Activated CD4-positive, alpha-beta T cell treated with anti-CD3 and anti-CD28 coated beads for 48 hours (primary cell): ENCODE measurements at places on chromosomes 3 and 15.

GRCh38 chr3:117191245-117191644, 481.7 kb downstream of the TUSC7 start:
- no peak for DNase-seq

- DNase-seq, result no peak
Observed at GRCh38 chr3:73245459-73245858, 184.0 kb downstream of the EBLN2 start.

DNA sequence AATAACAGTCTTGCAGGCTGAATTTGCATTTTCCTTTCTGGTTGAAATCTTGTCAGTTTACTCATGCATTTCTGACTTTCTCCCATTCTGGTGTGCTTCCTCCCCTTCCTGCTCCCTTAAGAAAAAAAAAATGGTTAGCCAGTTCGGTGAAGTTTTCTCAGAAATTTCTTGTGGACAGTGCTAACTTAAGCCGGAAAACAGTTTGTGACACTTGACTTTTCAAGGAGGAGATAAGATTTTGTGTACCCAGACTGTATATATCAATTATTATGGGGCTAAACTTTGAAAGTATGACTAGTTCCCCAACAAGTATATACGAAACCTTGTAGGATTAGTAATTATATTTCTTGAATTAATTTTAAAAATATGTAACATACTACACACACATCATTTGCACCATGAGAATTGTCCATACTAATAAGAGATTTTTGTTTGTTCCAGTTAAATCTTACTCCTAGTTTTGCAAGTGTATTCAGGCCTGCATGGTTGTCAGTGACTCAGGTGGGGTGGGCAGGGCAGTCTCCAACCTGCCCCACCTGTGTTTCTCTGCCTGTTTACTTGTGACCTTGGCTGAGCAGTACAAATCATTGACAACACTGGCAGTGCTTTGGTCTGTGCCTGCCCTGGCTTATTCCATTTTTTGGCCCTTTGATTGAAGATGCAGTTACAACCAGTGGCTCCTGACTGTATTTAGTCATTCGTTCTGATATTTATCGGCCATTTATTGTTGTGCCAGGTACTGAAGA, 19.1 kb downstream of the UBE2E1 start:
- no peak for DNase-seq

DNA sequence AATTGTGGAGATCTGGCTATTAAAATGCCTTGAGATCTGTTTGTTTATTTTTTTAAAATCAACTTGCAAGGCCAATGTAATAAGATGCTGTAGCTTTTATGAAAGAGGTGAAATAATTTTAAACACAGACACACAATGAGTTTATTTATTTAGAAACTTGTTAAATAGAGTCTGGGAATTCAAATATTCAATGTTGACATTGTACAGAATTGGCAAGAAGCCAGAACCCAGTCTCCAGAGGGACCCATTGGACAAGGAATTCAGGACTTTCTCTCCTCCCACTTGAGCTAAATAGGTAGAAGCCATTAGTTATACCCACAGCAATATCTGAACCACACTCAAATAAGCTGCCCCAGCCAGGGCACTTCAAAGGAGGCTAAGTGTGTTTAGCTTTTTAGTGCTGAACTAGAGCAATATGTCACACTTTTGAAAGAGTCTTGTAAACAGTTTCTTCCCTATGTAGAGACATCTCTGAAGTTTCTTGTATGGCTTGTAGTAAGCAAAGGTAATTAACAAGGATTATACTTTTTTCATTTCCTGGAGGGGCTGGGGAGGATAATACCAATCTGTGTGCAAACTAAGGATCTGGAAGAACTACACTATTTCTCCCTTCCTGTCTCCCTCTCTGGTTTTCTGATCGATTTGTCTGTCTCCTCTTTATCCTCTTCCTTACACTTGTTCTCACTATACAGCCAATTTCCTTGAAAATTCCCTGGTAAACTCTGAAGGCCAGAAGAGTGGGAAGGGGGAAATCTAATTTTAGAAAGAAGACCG, 6.0 kb downstream of the MECOM start:
- DNase-seq, result no peak

DNA sequence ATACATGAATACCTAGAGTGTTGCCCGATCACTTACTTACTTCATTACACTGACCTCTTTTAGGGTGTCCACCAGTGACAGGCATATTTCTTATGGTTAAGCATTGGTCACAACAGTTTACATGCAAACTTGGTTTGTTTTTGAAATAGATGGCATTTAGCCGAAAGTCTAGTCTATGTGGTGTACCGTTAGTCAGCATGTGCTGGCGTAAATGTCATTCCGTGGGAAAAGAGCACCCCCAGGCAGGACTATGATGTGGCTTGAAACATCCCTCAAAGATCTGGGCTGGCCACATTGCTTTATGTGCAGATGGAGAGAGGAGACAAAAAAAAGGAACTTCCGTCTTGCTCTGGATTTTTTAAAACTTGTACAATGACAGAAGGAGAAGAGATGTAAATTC, 357.0 kb upstream of the ICE2 start:
- no peak for DNase-seq

DNA sequence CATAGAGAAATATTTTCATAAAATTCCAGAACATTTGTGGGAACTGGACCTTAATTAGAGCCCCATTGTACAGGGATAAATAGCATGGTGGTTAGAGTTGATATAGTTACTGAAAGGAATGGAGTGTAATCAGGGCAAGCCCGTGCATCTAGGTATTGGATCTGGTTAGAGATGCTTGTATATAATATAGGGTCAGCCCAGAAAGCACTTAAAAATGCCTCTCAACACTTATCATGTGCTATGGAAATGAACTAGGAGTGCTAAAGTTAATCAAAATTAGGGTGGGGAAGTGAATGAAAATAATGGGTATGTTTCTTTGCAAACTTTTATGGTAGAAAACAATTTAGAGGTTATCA, 308.3 kb upstream of the NR2E3 start:
- DNase-seq, result no peak
